ENCODE measurements at places on chromosomes 12 and 14.
A peak's percentile ranks its signal among the peaks of the same experiment; 100 is the strongest.

GRCh38 chr14:88901189-88901588 is 76.7 kb downstream of the TTC8 start:
- DNase-seq = no peak

DNA sequence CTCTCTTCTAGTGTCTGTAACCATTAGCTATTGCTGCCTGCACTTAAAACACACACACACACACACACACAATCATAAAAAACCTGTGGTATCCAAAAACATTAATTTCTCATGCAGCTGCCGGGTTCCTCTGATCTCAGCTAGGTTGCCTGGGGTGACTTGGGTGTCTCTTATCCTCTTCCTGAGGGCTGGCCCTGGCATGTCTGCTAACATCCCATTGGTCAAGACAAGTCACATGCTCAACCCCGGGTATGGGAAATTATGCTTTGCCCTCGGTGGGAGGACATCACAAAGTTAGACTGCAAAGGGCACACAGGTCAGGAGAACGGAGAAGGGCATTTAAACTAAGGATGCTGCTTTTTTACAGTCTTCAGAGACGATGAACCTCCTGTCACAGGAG is 55.7 kb downstream of the TRPV4 start:
- DNase-seq = no peak

- DNase-seq = no peak
Observed at GRCh38 chr14:62711351-62712023, 333.8 kb downstream of the KCNH5 start.

DNA sequence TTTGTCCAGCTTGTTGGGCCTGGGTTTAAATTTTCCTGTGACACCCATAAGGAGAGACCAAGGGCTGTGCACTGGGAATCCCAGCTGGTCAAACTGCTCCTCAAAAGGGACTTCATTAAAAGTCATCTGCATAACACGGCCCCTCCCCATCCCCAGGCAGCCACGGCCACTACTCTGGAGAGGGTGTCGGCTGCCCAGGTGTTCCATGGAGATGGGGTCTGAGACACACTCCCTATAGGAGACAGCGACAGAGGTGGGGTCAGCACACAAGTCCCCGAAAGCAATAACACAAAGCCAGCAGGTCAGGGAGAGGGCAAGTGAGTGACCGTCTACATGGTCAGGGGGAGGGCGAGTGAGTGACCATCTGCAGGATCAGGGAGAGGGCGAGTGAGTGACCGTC is 75.6 kb upstream of the BCL11B start:
- DNase-seq = no peak

- no peak for DNase-seq
Observed at GRCh38 chr12:50679612-50680011, 84.3 kb upstream of the ATF1 start.

DNA sequence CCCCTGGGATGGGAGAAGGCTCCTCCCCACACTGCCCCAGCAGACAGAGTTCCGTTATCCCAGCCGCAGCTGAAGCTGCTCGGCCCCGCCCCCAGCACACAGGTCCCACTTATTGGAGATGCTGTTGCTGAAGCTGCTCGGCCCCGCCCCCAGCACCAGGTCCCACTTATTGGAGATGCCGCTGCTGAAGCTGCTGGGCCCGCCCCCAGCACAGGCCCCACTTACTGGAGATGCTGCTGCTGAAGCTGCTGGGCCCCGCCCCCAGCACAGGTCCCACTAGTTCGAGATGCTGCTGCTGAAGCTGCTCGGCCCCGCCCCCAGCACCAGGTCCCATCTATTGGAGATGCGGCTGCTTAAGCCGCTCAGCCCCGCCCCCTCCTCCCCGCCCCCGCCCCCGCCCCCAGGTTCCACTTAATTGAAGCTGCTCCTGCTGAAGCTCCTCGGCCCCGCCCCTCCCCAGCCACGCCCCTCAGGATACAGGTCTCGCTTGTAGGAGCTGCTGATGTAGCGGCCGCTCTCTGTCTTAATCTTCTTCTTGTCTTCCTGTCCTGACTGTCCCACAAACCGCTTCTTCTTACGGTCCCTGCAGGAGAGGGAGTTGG is 12.0 kb downstream of the CFAP73 start:
- DNase-seq = no peak

GRCh38 chr12:31832740-31833729 is 104.2 kb upstream of the AMN1 start:
- no peak for DNase-seq

- no peak for DNase-seq
Observed at GRCh38 chr14:104512061-104512460, 67.5 kb upstream of the C14orf180 start.

DNA sequence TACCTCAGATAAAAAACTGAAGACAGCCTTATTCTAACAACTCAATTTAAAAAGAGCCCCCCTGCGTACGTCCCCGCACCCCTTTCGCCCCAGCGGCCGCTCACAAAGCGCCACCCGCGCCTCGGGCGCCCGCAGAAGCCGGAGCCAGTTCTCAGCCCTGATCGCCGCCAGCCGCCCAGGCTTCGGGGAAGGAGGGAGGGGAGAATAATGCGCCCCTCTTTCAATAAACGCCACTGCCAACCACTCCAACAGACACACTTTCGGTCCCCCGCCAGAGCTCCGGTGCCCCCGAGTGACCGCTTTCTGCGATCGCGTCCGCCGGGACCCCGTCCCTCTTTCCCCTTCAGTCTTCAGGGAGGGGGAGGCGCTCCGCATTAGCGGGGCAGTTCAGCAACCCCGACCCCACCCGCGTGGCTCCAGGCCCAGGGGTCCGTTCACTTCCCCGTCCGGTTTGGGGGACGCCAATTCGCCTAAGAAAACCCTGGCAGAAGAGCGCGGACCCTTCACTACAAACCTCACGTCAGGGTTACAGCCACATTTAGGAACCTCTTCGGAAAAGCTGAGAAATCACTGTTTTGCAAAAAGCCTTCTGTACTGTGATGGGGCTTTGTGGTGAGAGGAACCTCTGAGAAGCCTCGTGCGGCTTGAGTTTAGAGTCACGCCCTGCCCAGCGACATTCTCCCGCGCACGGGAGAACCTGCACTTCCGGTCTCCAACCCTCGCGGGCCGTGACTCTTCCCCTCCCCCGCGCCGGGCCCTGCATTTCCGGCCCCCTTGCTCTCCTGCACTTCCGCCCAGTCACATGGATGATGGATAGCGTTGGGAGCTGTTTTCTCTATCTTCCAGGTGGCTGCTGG is 18.7 kb downstream of the FOXG1 start:
- DNase-seq = no peak

- no peak for DNase-seq
Observed at GRCh38 chr14:36988568-36988967, 183.8 kb downstream of the SLC25A21 start.

DNA sequence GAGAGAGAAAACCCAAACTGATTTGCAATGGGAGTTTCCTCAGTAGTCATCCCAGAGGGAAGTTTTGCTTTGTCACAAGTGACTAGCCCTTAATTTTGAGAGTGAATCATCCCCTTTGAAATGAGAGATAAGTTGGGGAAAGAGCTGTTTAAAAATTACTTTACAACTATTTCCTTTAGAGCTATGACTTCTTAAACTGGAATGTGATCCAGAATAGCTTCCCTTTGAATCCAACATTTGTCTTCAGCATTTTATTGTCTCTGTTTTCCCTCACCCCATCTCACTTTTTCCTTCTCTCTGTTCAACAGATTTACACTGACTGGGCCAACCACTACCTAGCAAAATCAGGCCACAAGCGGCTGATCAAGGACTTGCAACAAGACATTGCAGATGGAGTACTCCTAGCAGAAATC is 109.3 kb downstream of the NAV3 start:
- DNase-seq = peak; percentile 32

GRCh38 chr12:96422192-96422591 is 22.0 kb upstream of the CDK17 start:
- no peak for DNase-seq

- DNase-seq = no peak
Observed at GRCh38 chr12:68113644-68114043, 45.9 kb downstream of the IFNG start.

DNA sequence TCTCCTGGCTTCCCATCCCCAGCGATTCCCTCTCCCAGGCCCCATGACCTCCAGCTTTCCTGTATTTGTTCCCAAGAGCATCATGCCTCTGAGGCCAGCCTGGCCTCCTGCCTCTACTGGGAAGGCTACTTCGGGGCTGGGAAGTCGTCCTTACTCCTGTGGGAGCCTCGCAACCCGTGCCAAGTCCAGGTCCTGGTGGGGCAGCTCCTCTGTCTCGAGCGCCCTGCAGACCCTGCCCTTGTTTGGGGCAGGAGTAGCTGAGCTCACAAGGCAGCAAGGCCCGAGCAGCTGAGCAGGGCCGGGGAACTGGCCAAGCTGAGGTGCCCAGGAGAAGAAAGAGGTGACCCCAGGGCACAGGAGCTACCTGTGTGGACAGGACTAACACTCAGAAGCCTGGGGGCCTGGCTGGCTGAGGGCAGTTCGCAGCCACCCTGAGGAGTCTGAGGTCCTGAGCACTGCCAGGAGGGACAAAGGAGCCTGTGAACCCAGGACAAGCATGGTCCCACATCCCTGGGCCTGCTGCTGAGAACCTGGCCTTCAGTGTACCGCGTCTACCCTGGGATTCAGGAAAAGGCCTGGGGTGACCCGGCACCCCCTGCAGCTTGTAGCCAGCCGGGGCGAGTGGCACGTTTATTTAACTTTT is 14.3 kb downstream of the C12orf43 start:
- no peak for DNase-seq

- no peak for DNase-seq
Observed at GRCh38 chr14:96727073-96727472, 70.1 kb upstream of the VRK1 start.

- DNase-seq = no peak
Observed at GRCh38 chr14:68747393-68747792, 45.5 kb downstream of the ZFP36L1 start.

- no peak for DNase-seq
Observed at GRCh38 chr14:93037351-93037750, 78.4 kb downstream of the ITPK1 start.

GRCh38 chr12:59298296-59298695 is 297.5 kb upstream of the SLC16A7 start:
- DNase-seq = no peak

DNA sequence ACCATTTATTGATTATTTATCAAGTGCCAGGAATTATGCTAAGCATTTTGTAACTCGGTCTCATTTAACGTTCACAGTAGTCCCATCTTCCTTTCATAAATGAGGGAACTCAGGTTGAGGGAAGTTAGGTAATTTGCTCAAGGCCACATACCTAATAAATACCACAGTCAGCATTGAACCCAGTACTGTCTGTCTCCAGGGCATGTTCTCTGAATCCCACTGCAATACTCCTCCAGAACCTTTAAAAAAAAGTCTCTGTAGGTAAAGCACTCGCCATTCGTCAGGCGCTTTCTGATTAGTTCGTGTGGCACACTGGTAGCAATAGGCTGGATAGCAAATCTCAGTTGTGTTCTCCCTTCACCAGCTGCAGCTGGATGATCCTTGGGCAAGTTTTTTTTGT is 14.3 kb downstream of the SLC17A8 start:
- DNase-seq = no peak

GRCh38 chr12:124240493-124240892 is 54.4 kb upstream of the RFLNA start:
- DNase-seq = no peak
